ENCODE measurements at places on chromosomes 16 and 17.

DNA sequence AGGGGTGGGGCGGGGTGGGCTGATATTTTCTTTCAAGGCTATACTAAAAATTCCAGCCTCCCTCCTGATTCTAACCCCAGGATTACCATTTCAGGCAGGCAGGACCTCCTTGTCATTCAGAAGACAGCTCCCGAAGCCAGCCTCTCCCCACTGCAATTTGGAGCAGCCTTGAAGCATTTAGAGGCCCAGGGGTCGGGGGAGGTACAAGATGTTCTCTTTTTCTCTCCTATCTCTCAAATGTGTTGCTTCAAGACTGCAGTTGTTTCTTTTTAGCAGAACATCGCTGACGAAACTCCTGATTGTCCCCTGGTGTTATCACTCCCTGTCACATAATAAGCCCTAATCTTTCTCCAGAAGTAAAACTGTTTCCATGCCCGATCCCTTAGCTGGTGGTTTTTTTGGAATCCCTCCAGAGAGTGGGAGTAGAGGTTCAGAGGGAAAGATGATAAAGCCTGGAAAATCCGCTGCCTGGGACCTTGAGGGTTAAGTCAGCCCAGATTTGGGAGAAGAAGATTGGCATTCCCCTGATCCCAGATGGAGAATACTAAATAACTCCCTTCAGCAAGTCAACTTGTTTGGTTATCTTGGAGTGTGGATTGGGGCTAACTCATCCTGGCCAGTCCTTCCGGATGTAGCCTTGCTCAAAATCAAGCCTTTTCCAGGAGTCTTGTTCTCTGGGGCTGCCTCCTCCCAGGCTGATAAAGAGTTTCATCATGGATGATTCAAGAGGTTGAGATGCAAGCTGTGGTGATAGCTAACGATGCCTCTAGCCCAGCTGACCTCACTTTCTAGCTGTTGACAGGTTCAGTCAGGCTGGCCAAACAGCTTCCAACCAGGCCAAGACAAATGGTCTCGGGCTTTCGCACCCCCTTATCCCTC is 71.3 kb downstream of the SOX9 start:
- no peak for DNase-seq

GRCh38 chr17:72539981-72540897 is 419.4 kb downstream of the SOX9 start:
- DNase-seq: peak; percentile 48

DNA sequence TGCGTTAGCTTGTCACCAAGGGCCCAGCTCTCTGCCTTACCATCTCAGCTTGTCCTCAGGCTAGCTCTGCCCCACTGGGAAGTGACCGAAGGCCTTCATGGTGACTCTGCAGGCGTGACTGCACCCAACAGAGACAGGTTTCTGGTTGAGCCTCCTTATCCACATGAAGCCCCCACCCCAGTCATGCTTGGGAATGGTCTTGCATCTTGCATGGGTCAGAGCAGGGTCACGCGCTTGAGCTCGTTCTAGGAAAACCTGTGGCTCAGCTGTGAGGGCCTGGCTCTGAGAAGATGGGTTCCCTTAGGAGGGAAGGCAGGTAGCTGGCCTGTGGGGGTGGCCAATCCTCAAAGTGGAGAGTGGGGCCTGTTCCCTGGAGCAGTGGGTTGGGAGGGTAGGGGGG is 122.8 kb downstream of the BANP start:
- no peak for DNase-seq

DNA sequence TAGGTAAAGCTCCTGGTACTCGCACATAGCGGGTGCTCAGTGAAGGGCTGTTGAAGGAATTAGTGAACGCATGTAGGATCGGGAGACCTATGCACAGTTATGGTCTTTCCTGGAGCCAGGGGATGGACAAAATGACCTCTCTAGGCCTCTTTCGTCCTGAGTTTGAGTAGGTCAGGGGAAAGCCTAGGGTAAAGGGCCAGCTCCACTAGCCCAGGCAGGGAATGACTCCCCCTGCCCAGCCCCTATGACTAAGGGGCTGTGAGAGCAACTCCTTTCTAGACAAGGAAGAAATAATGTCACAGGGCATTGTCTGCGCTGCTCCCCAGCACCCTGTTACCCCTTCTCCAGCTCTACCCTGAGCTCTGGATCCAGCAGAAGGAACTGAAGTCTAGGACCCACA is 24.6 kb upstream of the FMNL1 start:
- no peak for DNase-seq

DNA sequence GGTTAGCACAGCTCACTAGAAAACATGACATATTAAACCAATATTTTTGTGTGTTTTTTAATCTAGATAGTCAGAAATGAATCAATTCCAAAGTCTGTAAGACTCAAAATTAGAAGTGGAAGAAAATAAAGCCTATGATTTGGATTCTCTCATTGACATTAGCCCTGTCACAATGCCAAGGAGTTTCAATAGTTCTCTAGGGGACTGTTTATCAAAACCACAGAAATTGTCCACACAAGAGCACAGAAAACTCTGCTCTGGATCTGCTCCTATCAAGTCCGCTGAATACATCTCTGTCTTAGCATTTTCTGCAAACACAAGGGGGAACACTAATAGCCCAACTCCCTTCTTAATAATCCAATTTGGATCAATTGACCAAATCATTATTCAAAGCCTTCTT is 152.0 kb downstream of the HS3ST3B1 start:
- DNase-seq: no peak
